ENCODE measurements at places on chromosomes 11 and 22.

- DNase-seq = no peak
These were observed 2.0 kb upstream of the KRTAP5-10 start for GRCh38 chr11:71563406-71563805.

DNA sequence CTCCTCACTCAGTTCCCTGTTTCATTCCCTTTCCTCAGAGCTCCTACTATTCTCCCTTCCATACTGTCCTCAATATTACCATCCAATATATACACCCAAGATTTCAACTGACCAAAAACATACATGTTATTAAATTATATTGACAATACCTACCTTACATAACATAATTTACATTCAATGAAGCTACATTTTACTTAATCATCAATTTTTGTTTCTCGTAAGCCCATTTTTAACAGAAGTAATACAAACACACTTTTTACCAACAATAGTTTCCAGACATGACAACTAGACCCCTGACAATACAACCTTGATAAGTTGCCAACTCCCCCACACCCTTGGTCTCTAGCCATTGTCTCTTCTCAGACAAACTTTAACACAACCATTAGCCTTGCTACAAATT lies 145.8 kb upstream of the DDI1 start:
- no peak for DNase-seq

DNA sequence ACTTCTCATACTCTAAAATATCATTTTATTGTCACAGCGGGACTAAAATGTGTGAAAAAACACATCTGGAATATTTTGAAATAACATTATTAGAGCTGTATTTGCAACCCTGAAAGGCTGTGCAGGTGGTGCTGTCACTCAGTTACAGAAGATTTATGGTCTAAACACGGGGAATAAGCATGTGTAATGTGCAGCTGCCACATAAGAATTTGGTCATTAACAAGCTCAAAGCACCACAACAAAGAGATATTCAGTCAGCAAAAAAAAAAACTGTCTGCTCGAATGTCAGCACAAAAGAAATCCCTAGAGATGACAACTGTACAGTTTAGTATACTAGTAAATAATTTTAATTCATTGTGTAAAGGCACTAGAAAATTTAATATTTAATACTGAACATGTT lies 31.3 kb downstream of the TMEM123 start:
- DNase-seq = no peak

GRCh38 chr11:113184498-113184897 lies 129.9 kb upstream of the TTC12 start:
- no peak for DNase-seq

- no peak for DNase-seq
These were observed 21.6 kb upstream of the SLC22A12 start for GRCh38 chr11:64569300-64569970.

DNA sequence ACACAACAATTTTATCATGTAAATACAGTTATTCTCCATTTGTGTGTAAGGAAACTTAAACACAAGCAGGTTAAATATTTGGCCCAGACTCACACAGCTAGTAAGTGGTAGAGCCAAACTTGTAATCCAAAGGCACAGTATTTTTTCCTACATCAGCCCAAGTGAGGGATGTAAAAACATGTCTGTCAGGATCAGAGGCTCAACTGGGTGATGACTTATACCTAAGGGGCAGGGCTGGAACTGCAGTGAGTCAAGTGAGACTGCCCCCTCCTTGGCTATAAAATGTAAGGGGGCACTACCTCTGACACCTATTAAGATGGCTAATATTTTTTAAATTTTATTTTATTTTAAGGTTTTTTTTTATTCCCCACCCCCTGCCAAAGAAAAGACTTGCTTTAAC lies 82.6 kb downstream of the APIP start:
- no peak for DNase-seq
